ENCODE measurements at places on chromosomes 1 and 21. TPM values are rescaled to one million over a fixed set of nuclear protein-coding genes. Genes with fewer than 3 reads are reported as not detected.
A peak's percentile ranks its signal among the peaks of the same experiment; 100 is the strongest.

DNA sequence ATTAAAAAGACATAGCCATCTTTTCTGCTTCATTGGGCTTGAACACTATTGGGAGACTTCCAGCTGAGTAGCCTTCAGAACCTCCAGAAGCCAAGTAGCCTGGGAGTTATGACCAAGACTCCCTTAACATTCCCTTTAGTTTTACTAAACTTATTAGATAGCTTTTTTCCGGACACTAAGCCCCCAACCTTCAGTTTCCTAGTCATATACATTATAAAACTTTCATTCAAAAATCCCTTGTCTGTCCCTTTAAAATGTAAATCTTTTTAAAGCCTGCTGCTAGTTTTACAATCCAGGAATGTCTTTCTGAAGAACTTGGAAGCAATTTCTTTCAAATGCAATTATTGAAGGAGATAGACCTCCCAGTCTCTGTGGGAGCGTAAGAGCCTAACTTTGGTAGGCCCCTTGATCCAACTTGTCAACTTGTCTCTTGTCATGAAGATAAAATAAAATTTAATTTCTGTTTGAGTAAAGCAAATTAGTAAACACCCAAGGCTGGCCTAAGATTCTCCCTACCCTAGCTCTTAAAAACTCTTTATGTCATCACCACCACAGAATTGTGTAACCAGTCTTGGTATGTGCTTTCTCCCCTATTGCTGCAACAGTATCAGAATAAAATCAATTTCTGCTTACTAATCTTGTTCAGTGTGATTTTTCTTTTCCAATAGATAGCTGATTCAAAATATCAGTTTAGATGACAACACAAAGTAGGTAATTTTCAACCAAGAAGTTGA is 796.2 kb downstream of the PLA2G4A start:
- DNase-seq, result no peak

GRCh38 chr1:112544751-112545150 is 36.0 kb downstream of the WNT2B start:
- DNase-seq, result no peak

DNA sequence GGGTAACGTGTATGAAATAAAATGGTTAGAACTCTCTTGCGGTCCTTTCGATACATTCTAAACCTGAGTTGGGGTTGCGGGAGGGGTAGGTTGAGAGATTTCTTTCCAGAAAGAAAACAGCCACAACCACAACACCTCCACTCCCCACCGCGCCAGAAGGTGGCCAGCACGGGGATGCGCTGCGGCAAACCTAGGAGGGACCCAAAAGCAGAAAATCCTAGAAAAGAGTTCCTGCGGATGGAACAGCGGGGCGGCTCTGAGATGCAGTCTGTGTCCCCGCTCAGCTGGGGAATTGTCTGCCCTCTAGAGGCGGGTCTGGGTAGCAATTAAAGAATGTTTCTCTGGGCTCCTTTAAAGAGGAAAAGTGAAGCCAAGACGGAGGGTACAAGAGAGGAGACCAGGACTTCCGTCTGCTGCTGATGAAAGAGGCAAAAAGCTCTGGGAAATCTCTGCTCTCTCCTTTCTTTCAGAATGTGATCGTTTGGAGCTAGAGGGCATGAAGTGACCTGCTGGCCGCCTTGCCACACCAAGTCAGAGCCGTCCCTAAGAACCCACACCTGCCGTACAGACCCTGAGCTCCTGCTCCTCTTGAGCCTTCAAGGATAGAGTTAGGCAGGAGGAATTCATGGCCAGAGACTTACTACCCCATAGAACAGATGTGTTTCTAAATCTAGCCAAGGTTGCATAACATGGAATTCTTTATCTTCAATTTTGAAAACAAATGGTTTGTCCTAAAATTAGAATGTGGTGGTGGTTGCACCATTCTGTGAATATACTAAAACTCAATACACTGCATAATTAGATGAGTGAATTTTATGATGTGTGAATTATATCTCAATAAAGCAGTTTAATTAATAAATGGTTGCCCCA is 46.5 kb upstream of the COA6 start:
- DNase-seq, result peak; percentile 58

DNA sequence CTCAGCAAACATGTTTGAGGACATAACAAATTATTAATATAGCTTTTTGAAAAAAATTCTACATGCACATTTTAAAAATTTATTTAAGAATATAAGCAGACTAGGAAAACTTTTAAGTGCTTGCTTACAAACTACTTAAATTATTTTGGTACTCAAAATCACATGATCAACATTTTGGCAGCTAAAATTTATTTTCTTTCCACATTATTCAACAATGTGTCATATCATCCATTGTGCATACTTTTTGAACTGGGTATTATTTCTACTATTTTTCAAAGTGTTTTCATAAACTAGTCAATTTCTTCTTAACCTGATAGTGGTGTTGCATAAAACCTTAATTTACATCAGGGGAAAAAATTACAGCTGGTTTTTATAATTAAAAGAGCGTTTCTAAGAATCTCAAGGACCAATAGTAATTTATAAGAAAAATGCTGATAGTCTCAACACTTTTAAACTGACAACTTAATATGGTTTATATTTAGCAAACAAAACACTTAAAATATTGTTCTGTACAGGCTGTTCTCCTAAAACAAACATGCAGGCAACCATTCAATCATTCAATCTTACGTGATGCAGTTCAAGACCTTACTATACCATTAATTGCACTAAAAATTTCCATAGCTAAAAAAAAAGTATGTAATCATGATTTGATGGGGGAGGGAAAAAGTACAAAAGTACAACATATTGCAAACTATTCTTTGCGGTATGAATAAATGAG is 105.0 kb downstream of the GPATCH2 start:
- no peak for DNase-seq

GRCh38 chr1:10727751-10728232 is 68.7 kb downstream of the CASZ1 start:
- DNase-seq, result no peak

DNA sequence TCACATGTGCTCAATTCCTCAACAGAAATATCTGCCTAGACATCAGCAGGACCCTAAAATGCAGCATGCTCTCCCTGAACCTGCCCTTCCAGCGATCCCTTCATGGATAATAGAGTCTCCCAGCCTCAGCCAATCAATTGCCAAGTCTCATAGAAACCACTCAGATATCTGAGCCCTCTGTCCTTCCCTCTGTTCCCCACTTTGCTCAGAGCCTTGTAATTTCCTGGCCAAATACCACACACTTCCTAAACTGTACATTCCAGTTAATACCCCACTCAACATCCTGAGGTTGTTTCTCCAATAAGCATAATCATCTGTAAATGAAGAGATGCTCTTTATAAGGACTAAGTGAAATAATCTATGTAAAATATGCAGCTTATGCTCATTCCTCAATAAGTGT is 59.3 kb upstream of the PTGFRN start:
- DNase-seq, result no peak

DNA sequence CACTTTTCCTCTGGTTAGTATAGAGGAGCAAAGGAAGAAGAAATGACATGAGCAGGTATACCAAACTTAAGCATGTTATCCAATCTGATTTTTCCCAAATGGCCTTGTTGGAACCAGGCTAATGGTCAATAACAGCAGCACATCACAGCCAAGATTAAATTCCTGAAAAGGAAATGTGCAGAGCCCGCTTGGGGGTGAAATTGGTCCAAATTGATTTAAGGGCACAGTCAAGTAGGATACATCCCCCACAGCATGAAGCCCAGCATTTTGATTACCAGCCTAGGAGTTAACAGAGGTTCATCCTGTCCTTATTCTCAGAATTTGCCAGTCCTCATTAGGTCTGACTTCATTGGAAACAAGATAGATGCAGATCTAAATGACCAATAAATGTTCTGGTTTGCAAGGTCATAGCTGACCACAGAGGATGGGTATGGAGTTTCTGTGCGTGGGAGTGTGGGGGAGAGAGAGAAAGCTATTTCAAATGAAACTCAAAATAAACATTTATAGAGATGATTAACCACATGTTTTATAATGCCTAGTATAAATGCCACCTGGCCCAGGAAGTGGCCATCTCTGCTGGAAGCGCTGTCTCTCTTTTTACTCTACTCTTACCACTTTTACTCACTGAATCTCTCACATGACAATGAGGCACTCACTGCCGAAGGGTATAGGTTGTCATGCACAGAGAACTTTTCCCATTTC is 38.7 kb downstream of the RGS5 start:
- no peak for DNase-seq

DNA sequence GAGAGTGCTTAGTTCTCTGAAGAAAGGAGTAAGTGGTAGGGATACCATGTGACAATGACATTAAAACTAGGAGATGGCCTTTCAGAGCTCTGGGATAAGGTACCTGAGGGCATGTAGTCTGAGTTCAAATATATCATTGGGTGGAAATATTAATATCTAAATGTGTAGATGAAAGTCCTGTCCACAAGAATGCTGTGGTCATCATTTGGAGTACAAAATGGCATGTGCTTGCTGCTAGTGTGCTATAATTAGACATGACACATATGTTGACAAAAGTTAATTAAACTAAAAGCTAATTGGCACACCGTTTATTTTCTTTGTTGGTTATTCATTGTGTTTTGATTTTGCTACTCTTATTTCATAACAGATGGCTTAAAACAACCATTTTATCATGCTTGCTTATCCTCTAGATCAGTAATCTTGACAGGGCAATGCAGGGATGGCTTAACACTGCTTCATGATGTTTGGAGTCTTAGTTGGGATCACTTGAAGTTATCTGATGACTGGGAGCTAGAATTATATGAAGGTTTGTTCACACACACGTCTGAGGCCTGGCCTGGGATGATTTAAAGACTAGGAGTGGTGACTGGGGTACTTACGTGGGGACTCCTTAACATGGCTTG is 31.0 kb downstream of the CC2D1B start:
- no peak for DNase-seq

DNA sequence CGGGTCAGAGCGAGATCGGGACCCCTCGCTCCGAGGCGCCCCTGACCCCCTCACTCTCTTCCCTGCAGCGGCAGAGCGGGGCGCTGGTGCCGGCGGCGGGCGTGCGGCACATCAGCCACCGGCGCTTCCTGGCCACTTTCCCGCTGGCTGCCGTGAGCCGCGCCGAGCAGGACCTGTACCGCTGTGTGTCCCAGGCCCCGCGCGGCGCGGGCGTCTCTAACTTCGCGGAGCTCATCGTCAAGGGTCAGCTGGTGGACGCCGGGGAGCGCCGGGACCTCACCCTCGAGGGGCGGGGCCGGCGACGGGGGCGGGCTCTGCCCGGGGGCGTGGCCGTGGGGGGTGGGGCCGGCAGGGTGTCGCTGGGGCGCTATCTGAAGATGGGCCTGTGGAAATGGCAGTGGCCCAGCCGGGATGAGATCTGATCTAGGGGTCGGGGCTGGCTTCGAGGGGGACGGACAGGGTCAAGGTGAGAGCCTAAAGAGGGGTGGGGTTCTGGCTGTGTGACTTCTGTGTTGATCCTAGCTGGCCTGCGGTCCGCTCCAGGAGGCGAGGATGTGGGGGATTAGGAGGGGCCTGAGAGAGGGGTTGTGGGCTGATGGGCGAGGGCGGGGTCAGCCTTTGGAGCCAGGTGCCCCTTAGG is 23.6 kb downstream of the PTPRU start:
- DNase-seq, result no peak

GRCh38 chr1:170662561-170663403 is 1.1 kb upstream of the PRRX1 start:
- DNase-seq, result no peak

DNA sequence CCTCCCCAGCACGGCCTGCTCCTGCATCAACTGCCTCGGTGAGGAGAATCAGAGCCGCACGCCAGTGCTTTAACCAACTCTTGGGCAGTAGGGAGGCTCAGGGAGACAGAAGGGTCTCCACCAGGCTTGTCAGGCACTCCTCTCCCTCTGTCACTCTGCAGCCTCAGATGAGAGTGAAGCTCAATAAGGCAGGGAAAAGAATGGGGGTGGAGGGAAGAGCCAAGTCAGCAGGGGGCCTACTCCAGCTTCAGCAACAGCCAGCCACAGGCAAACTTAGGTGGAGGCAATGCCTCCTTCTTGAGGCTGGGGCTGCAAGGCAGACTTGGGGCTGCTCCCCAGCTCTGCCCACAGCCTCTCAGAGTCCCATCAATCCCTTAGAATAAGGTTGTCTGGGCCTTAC is 51.8 kb upstream of the A3GALT2 start:
- DNase-seq, result no peak

DNA sequence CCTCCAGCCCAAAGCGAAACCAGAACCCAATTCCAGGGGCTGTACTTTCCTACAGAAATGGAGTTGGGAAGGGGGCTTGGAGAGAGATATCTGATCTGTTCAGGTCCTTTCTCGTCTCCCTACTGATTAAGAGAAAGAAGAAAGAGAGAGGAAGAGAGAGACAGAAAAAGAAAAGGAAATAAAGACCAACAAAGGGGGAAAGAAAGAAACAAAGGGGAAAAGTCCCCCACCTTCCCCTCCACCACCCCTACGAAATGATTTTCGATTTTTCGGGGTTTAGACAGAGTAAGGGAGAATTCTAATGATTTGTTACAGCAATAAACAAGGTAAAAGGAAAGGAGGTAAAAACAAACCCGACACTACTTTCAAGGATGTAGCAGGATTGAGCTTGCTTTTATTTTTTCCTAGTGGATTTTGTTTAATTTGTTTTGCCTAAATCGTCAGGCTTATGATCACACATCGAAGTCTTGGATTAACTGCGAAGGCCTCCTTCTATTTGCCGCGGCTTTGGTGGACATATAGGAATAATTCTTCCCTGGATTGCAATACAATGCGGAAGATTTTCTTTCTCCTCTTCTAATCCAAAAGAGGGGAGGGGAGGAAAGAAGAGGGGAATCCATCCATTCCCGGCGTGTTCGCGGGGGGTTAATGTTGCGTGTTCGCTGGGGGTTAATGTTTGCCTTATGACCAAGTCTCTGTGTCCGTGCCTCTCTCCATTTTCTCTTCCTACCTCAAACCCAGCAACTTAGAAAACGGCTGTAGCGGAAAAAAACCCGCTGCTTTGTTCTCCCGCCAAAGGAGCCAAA is 1.9 kb downstream of the TAL1 start:
- no peak for DNase-seq

DNA sequence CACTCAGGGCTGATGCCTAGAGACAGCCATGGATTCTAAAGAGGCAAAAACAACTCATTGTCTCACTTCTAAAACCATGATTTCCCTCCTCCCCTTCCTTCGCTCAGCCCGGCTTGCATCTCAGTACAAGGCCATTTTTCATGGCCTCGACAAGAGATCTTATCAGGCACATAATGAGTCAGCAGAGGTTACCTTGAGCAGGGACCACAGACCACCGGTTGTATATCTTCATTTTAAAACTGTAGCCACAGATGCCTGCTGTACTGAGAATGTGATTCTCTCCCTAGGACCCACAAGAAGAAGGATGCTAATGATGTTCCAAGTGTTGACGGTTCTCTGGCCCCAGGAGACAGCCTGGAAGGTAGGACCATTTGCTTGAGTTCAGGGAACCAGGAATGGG is 331.9 kb downstream of the AJAP1 start:
- DNase-seq, result no peak

DNA sequence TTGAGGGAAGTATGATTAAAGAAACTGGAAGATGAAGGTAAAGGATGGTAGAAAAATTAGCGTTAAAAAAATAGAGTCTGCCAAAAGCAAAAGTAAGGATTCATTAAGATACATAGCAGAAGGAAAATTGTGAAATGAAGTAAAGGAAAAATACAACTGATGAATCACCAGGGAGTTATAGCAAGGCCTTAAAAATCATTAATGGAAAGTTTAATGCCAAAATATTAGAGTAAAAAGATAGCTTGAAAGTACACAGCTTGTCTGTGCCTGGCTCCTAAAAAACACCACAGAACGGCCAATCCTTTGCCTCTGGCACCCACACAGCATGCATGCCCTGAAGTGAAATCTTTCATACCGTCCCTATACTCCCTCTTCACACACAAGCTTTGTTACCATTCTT is 66.9 kb upstream of the APOBEC4 start:
- no peak for DNase-seq

TCHHL1 gene
- total RNA-seq, result not detected

SGIP1 gene
- total RNA-seq, result not detected

RASSF5 gene
- total RNA-seq, result 30.0 TPM

TMIGD3 gene
- total RNA-seq, result not detected

RHEX gene
- total RNA-seq, result 10.0 TPM

MACO1 gene
- 18.7 TPM for total RNA-seq
